ENCODE measurements at places on chromosomes 5 and 9.

- DNase-seq = no peak
These were observed 548 bp downstream of the CEP120 start for GRCh38 chr5:123422433-123423277.

GRCh38 chr9:123416176-123416575 is 60.2 kb downstream of the CRB2 start:
- no peak for DNase-seq

- no peak for DNase-seq
These were observed 717.9 kb upstream of the WWC1 start for GRCh38 chr5:167573370-167574127.

- no peak for DNase-seq
These were observed 123.9 kb upstream of the HAPLN1 start for GRCh38 chr5:83844449-83845068.

DNA sequence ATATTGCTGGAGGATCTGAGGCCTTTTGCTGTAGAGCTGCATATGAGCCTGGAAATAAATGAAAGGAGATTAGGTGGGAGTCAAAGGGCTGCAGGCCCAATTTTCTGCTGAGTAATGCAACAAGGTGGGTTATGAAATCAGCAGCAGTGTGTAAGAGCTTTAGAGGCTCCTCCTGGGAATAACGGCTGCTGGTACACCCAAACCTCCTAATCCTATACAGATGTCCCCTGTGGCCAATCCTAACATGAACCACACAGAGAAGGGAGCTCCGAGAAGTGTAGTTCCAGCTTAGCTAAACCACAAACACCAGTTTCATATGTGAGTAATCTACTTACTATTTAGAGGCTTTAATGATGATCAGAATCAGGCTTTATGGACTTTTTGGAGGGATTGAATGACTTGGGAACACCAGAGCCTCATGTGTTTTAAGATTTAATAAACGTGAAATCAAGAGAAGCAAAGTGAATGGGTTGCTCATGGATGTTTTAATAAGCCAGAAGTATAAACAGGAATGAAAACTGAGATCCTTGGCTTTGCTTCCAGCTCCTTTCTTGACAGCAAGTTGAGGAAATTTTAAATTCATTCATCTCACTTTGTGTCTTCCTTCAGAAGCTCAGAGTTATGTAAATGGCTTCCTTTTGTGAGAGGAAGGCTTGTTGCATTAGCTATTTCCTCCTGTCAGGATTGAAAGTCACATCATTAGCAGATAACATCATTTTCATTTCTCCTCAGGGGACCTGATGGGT is 437.5 kb downstream of the TMEM232 start:
- DNase-seq = no peak

- no peak for DNase-seq
These were observed 5.9 kb upstream of the FOXD1 start for GRCh38 chr5:73454379-73455036.

GRCh38 chr5:170275376-170275994 is 22.1 kb downstream of the LCP2 start:
- DNase-seq = no peak

DNA sequence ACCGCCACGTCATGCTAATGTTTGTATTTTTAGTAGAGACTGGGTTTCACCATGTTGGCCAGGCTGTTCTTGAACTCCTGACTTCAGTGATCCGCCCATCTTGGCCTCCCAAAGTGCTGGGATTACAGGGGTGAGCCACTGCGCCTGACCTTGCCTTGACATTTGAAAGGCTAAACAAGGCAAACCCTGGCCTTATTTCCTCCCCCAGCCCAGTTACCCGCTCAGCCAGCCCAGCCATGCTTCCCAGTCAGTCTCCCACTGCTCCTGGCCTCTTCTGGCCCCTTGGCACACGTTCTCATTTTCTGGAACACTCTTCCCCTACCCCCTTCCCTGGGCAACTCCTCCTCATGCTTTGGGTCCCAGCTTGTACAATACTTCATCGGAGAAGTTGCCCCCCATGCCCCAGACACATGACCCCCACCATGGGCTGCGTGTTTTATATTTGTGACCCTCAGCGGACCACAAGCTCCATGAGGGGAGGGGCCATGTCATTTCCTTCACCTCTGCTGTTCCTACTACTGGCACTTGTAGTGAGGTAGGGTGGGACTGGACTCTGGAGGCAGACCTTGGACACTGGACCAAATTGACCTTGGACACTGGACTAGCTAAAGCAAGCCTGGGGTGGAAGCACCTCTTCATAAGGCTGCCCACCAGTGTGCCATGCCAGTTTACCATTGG is 94.4 kb upstream of the IER5L start:
- no peak for DNase-seq

GRCh38 chr5:83957188-83957587 is 236.5 kb upstream of the HAPLN1 start:
- no peak for DNase-seq

- no peak for DNase-seq
These were observed 746.3 kb downstream of the CDH18 start for GRCh38 chr5:19241690-19242089.

- no peak for DNase-seq
These were observed 14.4 kb downstream of the ADAMTS19 start for GRCh38 chr5:129474544-129474943.

- no peak for DNase-seq
These were observed 9.9 kb upstream of the PRR16 start for GRCh38 chr5:120454094-120454798.

DNA sequence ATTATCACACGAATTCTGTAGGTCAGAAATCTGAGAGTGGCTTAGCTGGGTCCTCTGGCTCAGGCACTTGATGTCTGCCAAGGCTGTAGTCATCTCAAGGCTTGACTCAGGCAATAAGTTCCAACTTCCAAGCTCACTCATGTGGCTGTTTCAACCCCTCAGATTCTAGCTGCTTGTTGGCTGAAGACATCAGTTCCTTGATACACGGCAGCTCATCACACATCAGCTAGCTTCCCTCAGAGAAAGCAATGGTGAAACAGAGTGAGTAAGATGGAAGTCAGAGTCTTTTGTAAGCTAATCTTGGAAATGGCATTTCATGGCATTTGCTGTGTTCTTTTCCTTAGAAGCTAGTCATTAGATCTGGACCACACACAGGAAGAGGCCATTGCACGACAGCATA is 204.2 kb upstream of the PTGER4 start:
- DNase-seq = no peak

- no peak for DNase-seq
These were observed 17.1 kb downstream of the EFNA5 start for GRCh38 chr5:107653685-107654084.
